ENCODE measurements at places on chromosomes 13 and 19.
A peak's percentile ranks its signal among the peaks of the same experiment; 100 is the strongest.

GRCh38 chr19:43634068-43634467, 5.6 kb downstream of the CADM4 start:
- DNase-seq: no peak

GRCh38 chr13:41268764-41269163, 5.4 kb upstream of the MTRF1 start:
- DNase-seq: no peak

DNA sequence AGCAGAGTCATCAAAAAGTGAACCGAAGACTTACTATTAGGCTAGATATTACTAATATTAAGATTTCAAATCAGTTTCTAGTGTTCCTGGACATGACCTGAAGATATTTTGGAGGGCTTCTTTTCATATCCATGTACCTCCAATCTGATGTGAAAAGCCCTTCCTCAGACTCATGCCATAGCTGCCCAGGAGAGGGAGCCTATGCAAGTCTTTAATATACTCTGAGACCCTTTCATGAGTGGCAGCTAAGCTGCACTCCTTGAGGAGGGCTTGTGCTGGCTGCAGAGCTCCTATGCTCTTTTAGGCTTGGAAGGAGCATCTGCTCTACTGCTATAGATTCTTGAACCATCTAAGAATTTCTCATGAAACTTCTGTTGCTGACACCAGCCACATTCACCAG, 715.3 kb downstream of the OLFM4 start:
- no peak for DNase-seq

- DNase-seq: no peak
Measured at GRCh38 chr19:38441657-38442348, 8.3 kb downstream of the RYR1 start.

DNA sequence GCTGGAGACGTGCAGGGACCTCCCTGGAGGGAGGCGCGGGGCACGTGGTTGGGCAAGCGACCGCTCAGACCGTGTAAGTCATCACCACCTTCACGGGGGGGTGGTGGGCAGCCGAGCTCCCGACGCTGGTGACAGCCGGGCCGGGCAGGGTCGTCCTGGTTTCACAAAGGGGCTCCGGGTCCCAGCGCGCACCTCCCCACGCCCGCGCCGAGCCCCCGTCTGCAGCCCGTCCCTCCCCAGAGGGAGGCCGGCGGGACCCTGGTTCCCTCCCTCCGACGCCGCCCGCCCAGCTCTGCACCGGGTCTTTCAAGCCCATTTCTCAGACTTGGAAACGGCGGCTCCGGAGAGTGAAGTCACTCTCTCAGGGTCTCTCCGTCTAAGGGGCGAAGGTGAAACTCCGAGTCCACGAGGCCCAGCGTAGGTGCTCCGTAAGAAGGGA, 729 bp upstream of the ARID3A start:
- peak; percentile 85 for DNase-seq

DNA sequence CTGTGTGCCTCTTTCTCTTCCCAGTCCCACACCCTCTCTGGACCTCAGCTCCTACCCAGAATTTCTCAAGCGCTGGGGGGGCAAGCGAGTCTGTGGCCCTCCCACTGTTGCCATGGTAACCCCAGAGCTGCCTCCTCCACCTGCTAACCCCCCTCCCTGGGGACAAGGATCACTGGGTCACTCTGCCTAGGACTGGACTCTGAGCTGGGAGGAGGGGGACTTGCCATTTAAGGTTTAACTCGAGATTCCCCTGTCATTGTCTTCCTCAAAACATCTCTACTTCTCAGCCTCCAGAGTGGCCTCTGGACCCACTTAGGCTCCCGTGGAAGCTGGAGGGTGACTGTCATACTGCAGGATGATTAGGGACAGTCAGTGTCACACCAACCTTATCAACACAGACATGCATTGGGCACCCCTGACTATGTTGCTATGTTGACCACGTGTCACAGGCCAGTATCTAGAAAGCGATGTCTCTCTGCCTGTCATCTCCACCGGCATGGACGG, 2.2 kb downstream of the PALM3 start:
- DNase-seq: no peak

DNA sequence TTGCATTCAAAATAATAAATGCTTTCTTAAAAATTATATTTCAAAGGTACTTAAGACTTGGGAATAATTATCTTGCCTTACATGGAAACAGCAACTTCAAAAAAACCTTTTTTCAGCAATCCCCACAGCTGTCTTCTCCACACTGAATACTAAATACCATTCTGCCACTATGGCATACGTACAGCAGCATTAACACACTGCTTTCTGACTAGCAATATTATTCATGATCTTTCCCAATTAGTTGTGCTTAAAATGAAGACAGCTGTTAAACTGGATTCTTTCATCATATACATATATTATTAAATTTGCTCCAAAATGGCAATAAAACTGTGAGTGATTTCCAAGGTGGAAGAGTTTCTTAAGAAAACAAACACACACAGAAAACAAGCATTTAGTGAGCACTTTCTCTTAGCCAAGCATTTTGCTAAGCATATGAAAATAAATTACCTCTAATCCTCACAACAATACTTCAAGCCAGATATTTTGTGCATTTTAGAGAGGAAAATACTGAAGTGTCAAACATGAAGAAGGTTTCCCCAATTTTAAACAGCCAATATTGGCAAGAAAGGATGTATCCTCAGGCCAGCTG, 609.5 kb downstream of the SLITRK1 start:
- no peak for DNase-seq
